Cerebellar cortex (tissue), 1 donor: ENCODE measurements at places on chromosomes 1 and 21.

DNA sequence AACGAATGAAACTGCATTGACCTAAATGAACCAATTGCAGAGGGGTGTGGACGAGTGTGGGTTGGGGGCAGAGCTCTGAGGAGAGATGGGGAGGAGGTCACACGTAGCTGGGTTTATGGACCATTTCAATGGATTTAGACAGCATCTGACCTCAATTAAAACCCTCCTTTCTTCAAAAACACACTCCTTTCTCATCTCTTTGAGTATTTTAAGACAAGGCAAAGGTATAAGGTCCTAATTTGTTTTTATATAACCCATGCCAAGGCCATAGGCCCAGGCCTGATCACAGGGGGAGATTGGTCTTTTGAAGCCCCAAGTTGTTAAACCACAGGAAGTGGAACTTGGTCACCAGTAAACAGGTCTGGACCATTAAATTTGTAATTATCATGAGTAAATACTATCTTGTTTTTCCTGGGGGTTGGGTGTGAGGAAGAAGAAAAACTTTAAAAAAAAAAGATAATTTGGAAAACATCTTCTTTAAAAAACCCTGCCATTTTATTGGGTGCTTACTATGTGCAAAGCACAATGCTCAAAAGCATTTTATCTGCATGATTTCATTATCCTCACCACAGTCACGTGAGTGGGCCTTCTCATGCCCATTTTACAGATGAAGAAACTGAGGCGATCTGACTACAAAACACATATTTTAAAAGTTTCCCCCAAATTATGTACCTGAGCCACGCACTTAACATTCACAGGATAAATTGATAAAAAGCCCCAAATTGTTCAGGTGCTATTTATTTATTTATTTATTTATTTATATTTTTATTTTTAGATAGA is 8.9 kb upstream of the INAVA start:
- no peak for DNase-seq

DNA sequence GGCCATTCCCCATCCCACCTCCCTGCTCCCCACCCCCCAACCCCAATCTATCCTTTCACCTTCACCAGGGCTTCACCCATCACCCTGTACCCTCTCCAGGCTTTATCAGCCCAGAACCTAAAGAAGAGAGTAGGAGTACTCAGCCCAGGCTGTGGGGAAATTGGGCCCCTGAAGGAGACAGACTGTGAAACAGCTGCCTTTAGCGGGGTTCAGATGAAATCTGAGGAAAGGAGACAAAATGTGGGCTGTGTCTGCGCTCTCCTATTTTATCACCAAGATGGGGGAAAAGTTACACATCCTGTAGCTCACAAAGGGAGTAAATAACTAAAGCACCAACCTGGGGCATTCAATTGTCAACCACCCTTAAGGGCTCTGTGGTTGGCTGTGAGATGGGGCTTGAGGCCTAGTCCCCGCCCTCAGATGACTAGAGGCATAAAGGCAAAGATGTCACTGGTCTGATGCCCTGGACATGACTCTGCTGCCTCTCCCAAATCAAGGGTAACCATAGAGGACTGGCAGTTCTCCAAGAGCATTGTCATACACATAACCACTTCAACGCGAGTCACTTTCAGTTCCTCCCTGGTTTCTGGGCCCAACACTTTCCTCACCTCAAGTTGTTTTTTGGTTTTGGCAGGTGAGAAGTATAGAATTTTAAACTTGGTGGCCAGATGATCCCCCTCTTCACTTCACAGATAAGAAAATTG is 30.0 kb downstream of the SLC27A3 start:
- no peak for DNase-seq

- DNase-seq: no peak
Observed at GRCh38 chr1:101196668-101197067, 40.2 kb upstream of the S1PR1 start.

- DNase-seq: no peak
Observed at GRCh38 chr1:176989023-176989422, 175.5 kb downstream of the ASTN1 start.

- no peak for DNase-seq
Observed at GRCh38 chr1:71843012-71843411, 439.3 kb downstream of the NEGR1 start.

- DNase-seq: no peak
Observed at GRCh38 chr1:119981496-119981895, 85.2 kb upstream of the ADAM30 start.

GRCh38 chr21:38268864-38269575 is 12.2 kb downstream of the KCNJ15 start:
- no peak for DNase-seq

DNA sequence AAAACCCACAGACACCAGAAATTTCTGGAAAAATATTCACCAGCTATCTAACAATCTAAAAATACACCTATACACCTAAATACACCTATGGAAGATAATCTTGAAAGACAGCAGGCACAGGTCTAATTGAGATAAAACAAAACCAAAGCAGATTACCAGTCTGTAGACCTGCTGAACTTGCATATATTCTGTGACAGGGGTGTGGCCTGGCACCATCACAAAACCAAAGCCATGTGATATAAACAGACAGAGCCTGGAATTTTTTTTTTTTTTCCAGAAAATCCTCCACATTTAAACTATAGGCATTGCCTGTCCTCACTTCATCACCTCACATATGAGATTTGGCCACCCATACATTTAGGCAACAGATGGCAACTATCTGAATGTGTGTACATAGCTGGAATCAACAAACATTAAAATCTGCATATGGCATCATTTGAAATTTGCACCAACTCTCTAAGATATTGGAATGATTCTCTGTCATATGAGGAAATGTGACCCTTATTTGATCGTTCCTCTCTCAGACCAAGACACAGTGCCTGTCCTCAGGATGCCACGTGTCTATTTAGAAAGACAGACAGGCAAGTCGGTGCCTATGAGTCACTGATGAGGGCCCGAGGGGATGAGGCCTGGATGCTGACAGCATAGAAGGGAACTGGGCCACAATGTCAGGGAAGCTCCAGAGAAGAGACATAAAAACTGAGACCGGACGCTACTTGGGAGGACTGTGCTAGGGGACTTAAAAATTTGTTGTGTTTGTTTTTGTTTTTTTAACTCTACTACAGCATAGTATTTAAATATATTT is 32.6 kb downstream of the NMNAT2 start:
- DNase-seq: no peak

GRCh38 chr1:52007215-52008002 is 16.9 kb upstream of the RAB3B start:
- DNase-seq: no peak

- no peak for DNase-seq
Observed at GRCh38 chr1:186736971-186737685, 56.9 kb upstream of the PTGS2 start.

DNA sequence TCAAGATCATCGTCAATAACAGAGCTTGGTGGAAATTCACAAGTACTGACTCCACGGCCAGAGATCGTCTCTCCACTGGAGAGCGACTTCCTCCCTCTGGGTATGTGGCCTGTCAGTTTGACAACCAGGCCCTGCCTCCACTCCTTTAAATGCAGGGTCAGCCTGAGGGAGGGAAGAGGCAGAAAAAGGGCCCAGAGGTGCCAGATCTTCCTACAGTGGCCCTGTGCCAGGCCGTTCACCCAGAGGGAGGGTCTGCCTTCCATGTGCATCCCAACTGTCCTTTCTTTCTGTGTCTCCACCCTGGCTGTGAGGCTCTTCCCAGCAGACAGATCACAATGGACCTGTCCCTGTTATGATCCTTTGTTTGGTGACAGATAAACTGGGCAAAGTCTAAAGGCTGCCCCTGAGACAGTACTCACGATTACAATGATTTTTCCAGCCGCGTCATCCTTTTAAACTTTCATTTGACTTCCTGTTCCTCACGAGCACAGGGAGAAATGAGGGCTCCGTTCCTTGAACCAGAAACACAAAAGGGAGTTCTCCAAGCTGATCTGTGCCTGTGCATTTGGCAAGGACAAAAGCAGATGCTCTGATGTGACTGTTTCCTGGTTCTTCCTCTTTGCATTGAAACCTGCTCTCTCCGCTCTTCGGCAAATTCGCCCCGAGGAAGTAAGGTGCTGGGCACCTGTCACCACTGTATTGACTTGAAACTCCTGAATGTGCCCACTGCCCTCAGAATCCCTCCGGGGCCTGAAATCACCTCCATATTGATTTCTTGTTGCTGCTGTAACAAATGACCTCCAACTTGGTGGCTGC is 126.7 kb downstream of the PGBD5 start:
- no peak for DNase-seq

DNA sequence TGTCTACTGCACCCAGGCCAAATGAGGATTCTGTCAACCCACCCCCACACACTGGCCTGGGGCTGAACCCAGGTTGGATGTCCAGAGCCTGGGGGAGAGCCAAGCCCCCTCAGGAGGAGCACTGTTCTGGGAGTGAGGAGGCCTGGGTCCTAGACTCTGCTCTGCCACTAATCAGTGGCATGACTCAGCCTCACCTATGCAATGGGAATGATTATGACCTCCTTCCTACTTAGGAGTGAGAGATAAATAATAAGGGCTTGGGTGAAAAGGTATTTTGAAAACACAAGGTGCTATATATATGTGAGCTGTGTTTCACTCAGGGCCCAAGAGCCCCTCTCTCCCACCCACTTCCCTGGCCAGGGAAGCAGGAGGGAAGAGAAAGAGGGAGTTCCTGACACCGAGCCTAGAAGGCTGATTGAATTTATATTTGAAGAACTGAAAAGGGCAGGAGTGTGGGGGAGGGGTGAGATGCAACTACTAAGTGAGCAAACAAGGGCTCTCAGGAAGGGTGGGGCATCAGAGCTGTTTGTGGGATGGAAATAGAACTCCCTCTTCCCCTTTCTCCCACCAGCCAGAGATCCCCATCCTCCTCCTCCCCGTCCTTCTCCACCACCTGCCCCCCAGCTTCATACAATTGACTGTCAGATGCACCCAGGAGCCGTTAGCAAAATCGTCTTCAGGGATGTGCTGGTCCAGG is 8.2 kb downstream of the IGSF9 start:
- DNase-seq: no peak

GRCh38 chr21:35377505-35378090 is 328.5 kb upstream of the RUNX1 start:
- no peak for DNase-seq

DNA sequence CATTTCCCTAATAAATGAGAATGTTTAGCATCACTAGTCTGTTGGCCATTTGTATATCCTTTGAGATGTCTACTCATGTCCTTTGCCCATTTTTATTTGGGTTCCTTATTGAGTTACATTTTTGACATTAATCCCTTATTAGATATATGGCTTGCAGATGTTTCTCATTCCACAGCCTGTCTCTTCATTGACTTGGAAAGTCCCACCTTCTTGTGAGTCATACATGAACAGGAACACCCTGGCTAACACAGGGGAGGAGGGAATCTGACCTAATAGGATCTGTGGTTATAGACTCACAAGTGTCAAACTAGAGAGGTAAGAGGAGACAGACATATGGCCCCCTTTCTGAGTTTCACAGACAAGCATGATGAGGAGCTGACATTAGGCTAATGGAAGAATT is 11.5 kb downstream of the ZP4 start:
- no peak for DNase-seq

- DNase-seq: no peak
Observed at GRCh38 chr1:3137111-3138100, 68.4 kb downstream of the PRDM16 start.

GRCh38 chr21:32474179-32475059 is 61.9 kb downstream of the EVA1C start:
- no peak for DNase-seq

DNA sequence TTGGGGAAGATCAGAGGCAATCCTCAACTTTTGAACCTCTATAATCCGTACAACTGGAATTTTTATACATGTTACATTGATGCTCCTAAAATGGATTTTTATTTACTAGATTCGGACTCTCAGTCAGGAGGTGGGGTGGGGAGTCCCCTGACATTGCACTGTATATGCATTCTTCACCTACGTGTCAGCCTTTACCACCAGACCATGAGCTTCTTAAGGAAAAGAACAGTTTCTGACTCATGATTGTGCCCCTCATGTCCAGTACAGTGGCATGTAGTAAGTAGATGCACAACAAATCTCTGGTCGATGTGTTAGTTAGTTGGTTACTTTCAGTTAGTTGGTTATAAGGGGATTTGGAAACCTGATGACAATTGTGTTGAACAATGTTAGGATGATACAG is 15.4 kb downstream of the LPAR3 start:
- no peak for DNase-seq
